ENCODE measurements at places on chromosomes 4 and X.

GRCh38 chr4:76361689-76362412 lies 55.3 kb downstream of the STBD1 start:
- DNase-seq, result no peak

DNA sequence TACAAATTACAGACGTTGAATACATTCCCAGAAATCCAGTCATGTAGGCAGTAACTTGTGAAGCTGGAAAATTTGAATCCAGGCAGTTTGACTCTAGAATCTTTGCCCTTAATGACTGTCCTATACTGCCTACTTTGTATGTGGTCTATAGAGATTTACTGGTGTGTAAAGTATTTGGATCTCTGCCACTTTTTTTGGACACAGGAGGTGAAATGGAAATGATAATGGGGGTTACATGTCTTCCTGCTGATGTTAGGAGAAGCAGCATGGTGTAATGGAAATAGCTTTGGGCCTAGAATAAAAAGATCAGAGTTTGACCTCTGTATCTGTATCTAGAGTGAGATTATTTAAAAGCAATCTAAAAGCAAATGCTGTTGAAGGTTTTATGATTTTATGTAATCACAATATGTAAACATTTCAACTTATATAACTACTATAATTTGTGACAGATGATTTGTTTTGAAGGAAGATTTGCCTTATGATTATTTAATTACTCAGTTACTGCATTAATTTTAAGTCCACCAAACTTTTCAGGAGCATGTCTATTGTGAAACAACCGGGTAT lies 3.3 kb downstream of the COL4A5 start:
- no peak for DNase-seq

GRCh38 chr4:47842985-47843384 lies 5.1 kb upstream of the CORIN start:
- no peak for DNase-seq

- no peak for DNase-seq
These were observed 283.0 kb upstream of the GPC4 start for GRCh38 chrX:133698298-133698697.

DNA sequence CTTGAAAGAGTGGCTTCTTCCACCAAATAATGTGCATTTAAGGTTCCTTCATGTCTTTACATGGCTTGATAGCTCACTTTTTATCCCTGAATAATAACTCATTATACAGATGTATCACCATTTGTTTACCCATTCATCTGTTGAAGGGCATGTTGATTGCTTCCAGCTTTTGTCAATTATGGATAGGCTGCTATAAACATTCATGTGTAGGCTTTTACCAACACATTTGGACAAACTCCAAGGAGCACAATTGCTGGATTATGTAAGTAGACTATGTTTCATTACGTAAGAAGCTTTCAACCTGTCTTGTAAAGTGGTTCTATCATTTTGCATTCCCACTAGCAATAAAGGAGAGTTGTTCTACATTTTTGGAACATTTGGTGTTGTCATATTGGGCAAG lies 2637.0 kb downstream of the PCDH7 start:
- no peak for DNase-seq

DNA sequence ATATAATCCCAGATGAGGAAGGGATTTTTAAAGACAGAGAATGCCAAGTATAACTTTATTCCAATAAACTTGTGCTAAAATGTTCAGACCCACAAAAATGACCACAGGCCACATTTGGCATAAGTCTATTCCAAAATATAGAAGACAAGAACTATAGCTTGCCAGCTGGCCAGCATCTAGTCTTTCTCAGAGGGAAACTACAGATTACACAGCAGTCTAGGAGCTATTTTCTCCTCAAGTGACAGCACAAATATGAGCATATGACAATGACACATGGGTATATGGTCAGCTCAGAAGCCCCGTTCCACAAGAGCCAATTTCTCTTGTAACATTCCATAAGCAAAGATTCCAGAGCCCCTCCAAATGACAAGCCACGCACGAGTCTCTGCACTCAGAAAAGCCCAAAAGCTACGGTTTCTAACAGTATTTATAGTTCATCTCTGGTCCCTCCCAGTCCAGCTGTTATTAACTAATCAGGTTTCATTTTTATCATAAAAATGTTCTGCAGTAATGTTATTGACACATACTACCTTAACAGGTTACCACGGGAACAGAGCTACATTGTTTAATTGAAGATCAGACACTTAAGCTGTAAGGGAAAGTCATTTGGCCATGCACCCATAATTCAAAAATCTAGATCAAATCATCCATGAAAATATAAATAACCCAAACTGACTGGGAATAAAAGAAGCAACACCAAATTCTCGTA lies 70.3 kb downstream of the RAB28 start:
- DNase-seq, result no peak

DNA sequence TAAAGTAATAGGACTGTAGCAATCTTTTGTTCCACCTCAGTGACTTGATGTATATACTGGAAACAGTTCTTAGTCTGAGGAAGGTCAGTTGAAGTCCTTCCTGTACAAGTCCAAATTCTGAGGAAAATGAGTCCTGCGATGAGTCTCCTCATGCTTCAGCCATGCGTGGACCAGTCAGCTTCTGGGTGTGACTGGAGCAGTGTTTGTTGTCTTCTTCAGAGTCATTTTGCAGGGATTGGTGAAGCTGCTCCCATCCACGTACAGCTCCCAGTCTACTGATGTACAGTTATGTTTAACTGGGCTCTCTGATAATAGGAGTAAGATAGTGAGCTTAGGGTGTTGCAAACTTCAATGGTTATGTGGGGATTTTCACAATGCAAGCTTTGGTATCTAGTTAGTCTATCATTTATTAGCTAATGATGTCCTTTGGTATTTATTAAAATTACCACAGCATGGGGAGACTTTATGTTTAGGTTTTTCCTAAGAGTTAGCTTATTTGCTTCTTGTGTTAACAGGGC lies 3.4 kb downstream of the UGT2B17 start:
- DNase-seq, result no peak

DNA sequence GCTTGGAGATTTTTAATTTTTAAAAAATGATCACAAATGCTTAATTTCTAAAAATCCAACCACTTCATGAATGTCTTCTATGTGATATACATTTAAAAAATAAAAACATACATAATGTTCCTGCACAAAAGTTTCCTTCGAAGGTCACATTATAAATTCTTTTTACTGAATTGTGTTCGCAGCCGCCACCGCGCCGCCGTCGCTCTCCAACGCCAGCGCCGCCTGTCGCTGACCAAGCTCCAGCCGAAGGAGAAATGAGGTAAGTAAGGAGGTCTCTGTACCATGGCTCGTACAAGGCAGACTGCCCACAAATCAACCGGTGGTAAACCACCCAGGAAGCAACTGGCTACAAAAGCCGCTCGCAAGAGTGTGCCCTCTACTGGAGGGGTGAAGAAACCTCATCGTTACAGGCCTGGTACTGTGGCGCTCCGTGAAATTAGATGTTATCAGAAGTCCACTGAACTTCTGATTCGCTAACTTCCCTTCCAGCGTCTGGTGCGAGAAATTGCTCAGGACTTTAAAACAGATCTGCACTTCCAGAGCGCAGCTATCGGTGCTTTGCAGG lies 48.8 kb upstream of the NEUROG2 start:
- no peak for DNase-seq

- no peak for DNase-seq
These were observed 165.0 kb downstream of the SPIN4 start for GRCh38 chrX:63186137-63186536.

- no peak for DNase-seq
These were observed 46.4 kb downstream of the SGMS2 start for GRCh38 chr4:107870916-107871786.

DNA sequence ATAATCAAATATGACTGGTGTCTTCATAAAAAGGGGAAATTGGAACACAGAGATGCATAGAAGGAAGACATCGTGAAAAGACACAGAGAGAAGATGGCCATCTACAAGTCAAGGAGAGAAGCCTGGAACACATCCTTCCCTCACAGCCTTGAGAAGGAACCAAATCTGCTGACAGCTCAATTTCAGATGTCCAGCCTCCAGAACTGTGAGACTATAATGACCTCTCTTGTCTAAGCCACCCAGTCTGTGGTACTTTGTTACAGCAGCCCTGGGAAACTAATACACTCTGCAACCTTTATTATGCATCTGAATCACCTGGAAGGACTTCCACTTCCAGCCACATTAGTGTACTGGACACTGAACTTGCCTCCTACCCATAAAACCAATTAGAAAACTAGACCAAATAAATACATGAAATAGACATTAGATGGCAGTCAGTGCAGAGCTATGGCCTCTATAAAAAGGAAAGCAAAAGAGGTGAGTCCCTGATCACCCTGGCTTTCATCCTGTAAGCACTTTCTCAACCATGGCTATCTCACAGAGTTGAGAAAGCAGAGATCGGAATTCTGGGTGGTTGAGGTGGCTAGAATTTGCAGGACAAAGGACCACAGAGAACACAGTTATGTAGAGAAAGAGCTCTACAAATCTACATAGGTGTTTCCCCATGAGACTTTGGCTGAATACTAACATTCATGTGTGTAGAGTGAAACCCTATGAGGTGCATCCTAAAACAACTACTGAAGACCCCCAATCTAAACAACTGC lies 25.7 kb downstream of the GAB3 start:
- DNase-seq, result no peak

DNA sequence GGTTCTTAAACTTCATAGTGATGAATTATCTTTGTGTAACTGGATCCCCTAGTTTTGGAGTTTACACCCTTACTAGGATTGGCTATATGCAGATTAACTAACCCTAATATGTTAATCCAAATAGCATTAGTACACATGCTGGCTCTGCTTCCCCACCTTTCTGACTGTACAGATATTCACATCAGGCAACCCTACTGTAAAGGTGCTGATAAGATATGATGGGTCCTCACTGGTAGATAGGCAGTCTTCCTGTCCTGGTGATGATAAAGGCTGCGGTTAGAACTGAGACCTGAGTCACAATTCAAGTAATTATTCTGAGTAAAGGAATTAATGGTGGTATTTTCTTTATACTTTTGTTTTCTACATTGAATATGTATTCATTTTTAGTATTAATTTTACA lies 118.6 kb downstream of the COL4A5 start:
- no peak for DNase-seq
